ENCODE measurements at places on chromosomes 7 and 10. TPM values are rescaled to one million over a fixed set of nuclear protein-coding genes. Genes with fewer than 3 reads are reported as not detected.

The SFXN3 gene
- total RNA-seq = 123 TPM

The ITIH5 gene
- under 0.01 TPM for total RNA-seq

The TRDMT1 gene
- total RNA-seq = 8.9 TPM

The MOGAT3 gene
- not detected for total RNA-seq

The KLLN gene
- total RNA-seq = 2.2 TPM

The SLC18A2 gene
- 13.2 TPM for total RNA-seq

The IKZF5 gene
- 4.6 TPM for total RNA-seq

The AKR1C4 gene
- total RNA-seq = not detected

The ENO4 gene
- 0.27 TPM for total RNA-seq

The IL6 gene
- total RNA-seq = under 0.01 TPM

The KCP gene
- under 0.01 TPM for total RNA-seq

The KLF14 gene
- not detected for total RNA-seq

The ACBD7 gene
- 0.81 TPM for total RNA-seq

The HTR7 gene
- 0.27 TPM for total RNA-seq

The PTPRZ1 gene
- total RNA-seq = not detected

The HOXA11 gene
- not detected for total RNA-seq

The TMEM236 gene
- under 0.01 TPM for total RNA-seq

The MMP21 gene
- total RNA-seq = not detected

The MICALL2 gene
- 8.1 TPM for total RNA-seq

The AZGP1 gene
- total RNA-seq = not detected

The CPA2 gene
- under 0.01 TPM for total RNA-seq
